ENCODE measurements at places on chromosomes 7 and 10.

GRCh38 chr10:87923233-87923632 is 59.8 kb downstream of the PTEN start:
- DNase-seq: no peak

- no peak for DNase-seq
Observed at GRCh38 chr10:84329986-84330651, 1.7 kb downstream of the CCSER2 start.

- DNase-seq: no peak
Observed at GRCh38 chr10:95408983-95409873, 118.4 kb upstream of the PDLIM1 start.

- peak; percentile 27 for DNase-seq
Observed at GRCh38 chr10:86177537-86178155, 188.9 kb downstream of the GRID1 start.

DNA sequence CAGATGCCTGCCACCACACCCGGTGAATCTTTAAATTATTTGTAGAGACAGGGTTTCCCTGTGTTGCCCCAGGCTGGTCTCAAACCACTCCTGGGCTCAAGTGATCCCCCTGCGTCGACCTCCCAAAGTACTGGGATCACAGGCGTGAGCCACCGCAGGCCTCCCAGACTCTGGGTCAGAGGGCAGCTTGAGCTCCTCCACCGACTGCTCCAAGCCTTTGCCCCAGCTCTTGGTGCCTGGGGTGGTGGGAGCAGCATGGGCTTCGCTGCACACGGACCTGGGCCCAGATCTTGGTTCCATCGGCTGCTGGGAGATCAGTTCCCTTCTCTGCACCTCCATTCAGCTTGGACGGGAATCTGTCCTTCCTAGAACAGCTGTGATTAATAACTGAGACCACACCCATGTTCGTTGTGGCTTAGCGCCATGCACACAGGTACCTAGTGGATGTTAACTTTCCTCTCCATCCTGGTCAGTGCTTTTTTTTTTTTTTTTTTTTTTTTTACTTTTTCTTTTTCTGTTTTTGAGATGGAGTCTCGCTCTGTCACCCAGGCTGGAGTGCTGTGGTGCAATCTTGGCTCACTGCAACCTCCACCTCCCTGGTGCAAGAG is 125.3 kb downstream of the CUX1 start:
- no peak for DNase-seq

- DNase-seq: no peak
Observed at GRCh38 chr7:127940381-127941160, 90.7 kb downstream of the LRRC4 start.

DNA sequence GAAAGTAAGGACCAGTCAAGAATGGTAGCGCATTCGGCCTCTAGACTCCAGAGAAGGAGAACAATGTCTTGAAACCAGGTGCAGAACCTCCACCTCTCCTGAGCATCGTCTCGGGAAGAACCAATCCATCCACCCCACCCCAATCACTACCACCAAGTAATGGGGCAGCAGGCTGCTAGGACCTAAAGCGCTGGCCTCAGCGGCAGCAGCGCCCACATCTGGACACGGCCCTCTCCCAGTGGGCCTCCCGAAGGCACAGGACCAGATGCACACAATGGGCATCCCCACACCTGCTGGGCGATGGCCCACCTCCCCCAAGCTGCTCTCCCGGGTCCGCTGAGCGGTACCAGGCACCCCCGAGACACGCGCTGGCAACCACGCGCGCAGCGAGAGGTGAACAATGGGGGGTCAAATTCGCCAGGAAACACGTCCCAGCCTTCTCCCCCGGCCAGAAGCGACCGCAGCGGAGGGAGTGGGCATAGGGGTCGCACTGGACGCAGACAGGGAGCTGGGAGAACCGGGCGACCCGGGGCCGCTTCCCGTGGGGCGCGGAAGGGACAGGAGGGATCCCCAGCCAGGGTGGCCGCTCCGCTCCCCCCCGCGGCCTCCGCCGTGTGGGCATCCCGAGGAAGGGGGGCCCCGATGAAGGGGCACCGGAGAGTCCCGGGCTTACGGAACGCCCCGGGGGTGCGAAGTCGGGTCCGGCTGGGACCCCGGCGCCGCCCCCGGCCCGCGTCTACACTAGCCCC is 506 bp downstream of the CTTNBP2 start:
- peak; percentile 48 for DNase-seq

GRCh38 chr10:60921633-60922032 is 22.4 kb downstream of the RHOBTB1 start:
- no peak for DNase-seq

DNA sequence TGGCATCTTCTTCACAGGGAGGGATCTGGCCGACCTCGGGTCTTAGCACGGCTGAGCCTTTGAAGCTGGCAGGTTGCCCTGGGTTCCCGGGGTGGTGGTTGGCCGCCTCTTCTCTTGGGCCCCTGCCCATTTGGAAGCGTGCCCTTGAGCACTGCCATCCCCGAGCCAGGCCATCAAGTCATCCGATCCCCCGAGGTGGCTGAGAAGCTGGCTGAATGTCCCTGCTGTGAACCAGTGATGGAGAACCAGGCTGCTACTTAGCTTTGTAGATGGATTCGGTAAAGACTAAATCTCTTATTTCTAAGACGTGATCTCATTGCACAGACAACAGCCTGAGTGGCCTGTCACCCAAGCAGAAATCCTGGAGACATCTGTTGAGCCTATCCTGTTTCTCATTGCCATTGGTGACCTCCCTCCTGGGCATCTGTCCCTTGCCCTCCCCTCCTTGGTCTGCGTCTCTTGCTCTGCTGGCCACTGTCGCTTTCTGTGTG is 74.3 kb downstream of the GRK5 start:
- DNase-seq: no peak

DNA sequence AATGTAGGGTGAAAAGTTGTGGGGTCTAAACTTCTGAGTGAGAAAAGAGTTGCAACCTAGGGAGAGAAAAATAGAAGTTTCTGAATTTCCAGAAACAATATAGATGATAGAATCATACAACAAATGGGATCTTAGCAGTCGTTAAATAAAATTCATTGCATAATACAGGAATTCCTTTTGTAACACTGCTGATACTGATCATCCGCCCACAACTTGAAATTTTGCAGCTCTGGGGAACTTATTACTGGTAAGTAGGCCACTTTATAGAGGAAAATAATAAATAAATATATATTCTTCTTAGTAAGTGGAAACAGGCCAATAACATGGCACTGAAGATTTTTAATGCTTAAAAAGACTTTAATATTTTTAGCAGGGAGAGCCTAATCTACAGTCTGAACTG is 81.9 kb upstream of the SMIM30 start:
- no peak for DNase-seq

GRCh38 chr7:11931307-11931706 is 99.3 kb upstream of the THSD7A start:
- no peak for DNase-seq

DNA sequence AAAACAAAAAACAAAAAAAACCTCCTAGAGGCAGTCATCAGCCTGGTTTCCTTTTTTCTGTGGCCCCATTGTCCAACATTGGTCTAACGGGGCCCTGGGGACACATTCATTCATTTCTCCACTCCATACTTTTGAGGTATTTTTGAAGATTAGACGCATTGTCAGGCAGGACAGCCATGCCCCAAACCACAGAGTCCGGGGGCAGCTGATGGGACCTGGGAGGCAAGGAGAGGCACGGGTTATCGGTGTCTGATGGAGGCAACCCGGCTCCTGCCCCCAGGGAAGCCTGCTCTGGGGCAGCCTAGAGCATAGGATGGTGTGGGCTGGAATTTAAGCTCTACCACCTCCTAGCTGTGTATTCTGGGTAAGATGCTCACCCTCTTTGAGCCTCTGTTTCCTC is 6.5 kb upstream of the RABGEF1 start:
- no peak for DNase-seq

GRCh38 chr7:13633857-13634256 is 355.6 kb downstream of the ETV1 start:
- no peak for DNase-seq

- DNase-seq: no peak
Observed at GRCh38 chr10:114215033-114215432, 24.0 kb upstream of the VWA2 start.

- DNase-seq: no peak
Observed at GRCh38 chr10:17923728-17924127, 28.0 kb upstream of the SLC39A12 start.

GRCh38 chr7:43584195-43584586 is 1.3 kb downstream of the STK17A start:
- DNase-seq: no peak

GRCh38 chr10:31952066-31952465 is 23.4 kb upstream of the ARHGAP12 start:
- DNase-seq: no peak

DNA sequence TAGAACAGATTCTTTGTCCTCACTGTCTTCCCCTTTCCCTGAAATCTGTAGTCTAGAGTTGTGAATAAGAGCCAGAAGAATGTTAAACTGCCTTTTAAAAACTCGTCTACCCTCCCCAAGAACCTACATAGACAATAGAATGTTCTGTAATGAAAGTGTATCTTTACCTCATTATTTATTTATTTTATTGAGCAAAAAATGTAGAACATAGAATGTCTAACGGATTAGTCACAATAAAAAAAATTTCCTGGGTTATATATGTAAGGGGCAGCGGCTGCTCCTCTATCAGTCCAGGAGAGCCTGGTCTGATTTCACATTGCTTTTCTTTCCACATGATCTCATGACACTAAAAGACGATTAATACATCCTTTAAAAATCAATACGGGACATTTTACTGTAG is 135.7 kb downstream of the SDK1 start:
- no peak for DNase-seq

DNA sequence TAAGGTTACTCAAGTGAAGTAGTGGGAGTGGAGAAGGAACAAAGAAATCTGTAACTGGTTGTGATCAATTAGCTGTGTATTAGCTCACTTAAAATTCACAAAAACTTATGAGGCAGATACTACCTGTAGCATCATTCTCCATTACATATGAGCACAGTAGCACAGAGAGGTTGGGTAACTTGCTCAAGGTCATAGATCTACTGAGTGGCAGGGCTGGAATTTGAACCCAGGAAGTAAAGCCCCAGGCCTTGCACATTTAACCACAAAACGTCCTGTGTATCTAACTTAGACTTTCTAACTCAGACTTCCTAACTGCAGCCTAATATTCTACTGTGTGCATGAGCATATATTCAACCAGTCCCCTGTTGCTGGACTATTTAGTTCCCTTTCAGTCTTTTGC is 5.6 kb upstream of the SLF2 start:
- no peak for DNase-seq

GRCh38 chr7:150948791-150949251 is 29.3 kb downstream of the KCNH2 start:
- DNase-seq: peak; percentile 41

GRCh38 chr7:22683379-22683778 is 43.6 kb upstream of the IL6 start:
- no peak for DNase-seq

GRCh38 chr10:71247414-71247705 is 35.0 kb downstream of the UNC5B start:
- no peak for DNase-seq

DNA sequence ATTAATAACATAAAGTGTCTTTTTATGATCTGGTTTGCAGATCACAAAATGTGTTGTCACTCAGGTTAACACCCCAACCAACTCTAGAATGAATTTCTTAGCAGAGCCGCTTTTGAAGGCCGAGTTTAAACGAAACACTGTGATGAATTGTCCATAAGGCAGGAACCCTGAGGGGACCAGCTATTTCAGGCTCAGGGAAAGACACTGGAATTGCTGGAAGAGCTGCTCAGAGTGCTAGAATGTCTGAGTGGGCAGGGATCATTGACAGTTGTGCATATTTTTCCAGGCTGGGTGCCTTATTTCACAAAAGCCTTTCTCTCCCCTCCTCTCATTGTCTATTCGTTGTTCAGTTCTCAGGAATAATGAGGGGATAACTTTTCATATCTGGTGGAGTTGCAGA is 68.7 kb upstream of the PRKG1 start:
- DNase-seq: no peak

GRCh38 chr7:93117327-93117726 is 452 bp downstream of the SAMD9 start:
- no peak for DNase-seq

DNA sequence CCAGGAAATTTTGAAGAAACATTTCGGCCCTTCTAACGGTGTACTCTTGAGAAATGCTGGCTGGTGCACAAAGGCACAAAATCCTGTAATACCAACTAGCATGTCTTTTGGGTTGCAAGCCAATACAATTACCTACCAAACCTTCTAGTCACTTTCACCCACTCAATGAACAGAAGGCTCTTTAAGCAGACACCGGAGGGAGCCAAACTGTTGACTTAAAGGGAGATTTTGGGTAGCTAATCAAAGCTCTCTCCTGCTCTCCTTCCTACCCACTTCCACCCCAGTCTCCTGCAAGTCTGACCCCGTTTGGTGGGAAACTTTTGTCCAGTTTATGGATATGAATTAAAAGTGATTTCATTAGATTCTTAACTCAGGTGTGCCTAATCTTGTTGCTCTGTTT is 24.0 kb downstream of the GRM3 start:
- no peak for DNase-seq

- no peak for DNase-seq
Observed at GRCh38 chr7:117741962-117742361, 131.3 kb downstream of the CTTNBP2 start.

- no peak for DNase-seq
Observed at GRCh38 chr10:103659674-103660363, 166.3 kb downstream of the NEURL1 start.

- DNase-seq: no peak
Observed at GRCh38 chr10:119535305-119535704, 7.2 kb downstream of the RGS10 start.

DNA sequence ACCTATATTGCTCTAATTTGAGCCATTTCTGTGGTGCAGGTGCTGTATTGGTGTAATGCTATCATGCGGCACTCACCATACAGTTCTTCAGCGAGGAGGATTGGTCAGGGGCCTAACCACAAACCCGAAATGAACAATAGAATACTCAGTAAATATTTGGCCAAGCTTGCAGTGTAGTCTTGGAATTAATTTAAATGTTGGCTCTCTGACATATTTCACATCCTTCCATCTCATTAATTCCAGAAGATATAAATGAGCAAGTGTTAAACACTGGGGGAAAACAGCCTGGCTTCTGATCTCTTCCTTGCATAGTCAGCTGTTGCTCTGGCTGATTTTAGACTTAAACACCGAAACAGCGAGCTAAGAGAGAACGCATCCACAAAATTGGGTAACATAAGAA is 663.1 kb upstream of the GHITM start:
- DNase-seq: no peak

GRCh38 chr7:116730097-116731022 is 58.4 kb downstream of the MET start:
- DNase-seq: no peak

DNA sequence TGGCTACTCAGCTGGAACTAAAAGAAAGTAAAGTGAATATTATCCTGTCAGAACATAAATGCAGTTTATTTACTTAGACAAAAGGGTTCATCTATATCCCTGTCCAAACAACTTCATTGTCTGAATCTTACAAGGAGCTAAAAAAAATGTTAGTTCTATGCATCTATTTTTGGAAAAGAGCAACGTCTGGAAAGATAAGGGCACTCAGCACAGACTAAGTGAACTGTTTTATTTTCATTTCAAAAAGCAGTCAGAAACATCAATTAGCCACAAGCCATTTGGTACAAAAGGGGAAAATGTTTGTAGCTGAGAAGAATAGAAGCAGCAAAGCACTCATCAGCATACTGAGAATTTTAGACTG is 245.5 kb downstream of the FOXP2 start:
- no peak for DNase-seq

- DNase-seq: no peak
Observed at GRCh38 chr7:131326576-131326975, 1.1 kb upstream of the MKLN1 start.

GRCh38 chr10:19204246-19204917 is 155.8 kb downstream of the MALRD1 start:
- no peak for DNase-seq

Measured in right forelimb (tissue), 1 donor.